ENCODE measurements at places on chromosomes 1 and 21.

GRCh38 chr1:245348626-245349025, 193.8 kb downstream of the KIF26B start:
- DNase-seq = no peak

GRCh38 chr1:114104949-114105348, 48.7 kb downstream of the SYT6 start:
- no peak for DNase-seq

DNA sequence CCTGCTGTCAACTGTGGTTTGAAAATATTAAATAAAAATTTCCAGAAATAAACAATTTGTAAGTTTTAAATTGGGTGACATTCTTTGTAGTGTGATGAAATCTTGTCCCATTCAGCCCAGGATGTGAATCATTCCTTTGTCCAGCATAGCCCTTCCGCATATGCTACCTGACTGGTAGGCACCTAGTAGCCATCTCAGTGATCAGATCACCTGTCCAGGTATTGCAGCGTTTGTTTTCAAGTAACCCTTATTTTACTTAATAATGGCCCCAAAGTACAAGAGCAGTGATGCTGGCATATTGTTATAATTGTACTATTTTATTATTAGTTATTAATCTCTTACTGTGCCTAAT, 351.6 kb upstream of the B3GALT2 start:
- no peak for DNase-seq

DNA sequence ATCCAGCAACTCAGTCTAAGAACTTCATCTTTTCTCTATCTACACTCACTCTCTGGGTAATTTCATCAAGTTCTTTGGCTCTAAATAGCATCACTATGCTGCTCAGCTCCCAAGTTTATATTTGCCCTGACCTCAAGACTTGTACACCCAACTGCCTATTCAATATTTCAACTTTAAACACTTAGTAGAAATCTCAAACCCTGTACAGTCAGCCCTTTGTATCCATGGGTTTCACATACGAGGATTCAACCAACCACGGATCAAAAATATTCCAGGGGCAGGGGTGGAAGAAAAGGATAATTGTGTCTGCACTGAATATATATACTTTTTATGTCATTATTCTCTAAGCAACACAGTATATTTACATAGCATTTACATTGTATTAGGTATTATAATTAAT, 13.9 kb downstream of the ASH1L start:
- DNase-seq = no peak

DNA sequence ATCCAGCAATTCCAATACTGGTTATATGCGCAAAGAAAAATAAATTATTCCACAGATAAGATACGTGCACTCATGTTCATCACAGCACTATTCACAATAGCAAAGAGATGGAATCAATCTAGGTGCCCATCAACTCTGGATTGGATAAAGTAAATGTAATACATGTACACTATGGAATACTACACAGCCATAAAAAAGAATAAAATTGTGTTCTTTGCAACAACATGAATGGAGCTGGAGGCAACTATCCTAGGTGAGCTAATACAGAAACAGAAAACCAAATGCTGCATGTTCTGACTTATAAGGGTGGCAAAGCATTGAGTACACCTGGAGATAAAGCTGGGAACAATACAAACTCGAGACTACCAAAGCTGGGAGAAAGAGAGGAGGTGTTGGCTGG, 787.3 kb downstream of the KCNT2 start:
- DNase-seq = no peak

GRCh38 chr1:173827611-173828010, 2.9 kb upstream of the CENPL start:
- no peak for DNase-seq

DNA sequence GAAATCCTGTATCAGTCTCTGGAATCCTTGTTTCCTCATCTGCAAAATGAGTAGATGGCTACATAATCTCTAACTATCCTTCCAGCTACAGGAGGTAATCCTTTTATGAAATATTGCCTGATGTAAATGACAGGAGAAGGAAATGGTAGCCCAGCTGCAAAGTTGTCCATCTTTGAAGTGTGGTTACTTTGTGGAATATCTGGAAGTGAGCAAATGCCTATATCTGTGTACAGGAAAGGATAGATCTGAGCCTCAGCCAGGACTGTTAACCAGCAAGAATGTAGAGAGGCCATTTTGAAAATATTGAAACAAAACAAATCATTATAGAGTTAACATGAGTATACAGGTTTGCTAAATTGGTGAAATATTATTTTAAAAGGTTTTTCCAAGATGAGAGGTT, 74.8 kb upstream of the BMP8A start:
- DNase-seq = no peak

GRCh38 chr1:10242811-10243210, 32.4 kb downstream of the KIF1B start:
- no peak for DNase-seq

GRCh38 chr1:183323849-183324683, 94.1 kb downstream of the NMNAT2 start:
- no peak for DNase-seq

GRCh38 chr1:153032677-153033308, 1.8 kb downstream of the SPRR1B start:
- no peak for DNase-seq

GRCh38 chr1:107196973-107197562, 56.2 kb downstream of the NTNG1 start:
- DNase-seq = peak; percentile 61

DNA sequence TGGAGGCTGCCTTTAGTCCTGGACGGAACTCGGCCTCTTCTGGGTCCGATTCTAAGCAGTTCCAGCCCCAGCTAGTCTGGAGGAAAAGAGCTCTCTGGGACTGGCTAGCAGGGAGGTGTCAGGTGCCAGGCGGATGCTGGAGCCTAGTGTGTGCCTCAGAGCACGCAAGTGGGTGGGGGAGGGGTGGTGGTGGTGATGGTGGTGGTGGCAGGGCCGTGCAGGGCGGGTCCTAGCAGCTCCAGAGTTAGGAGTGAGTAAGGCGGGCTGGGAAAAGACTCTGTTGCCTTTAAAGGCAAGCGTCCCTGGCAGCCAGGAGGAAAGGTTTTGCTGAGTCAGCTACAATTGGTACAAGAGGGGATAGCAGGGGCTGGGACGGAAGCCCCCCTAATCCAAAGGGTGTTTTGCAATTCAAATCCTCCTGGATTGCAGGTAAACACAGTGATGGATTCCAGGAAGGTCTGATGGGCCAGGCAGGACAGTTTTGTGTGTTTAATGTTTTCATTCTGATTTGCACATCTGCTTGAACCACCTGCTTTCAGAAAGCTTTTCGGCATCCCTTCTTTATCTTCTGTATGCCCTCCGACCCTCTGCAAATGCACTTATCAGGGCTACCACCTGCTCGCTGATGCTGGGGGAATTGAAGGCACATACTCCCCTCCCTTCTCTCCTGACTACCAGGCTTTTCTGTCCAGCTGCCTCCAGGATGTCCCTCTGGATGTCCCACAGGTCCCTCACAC, 4.1 kb upstream of the SLC2A1 start:
- DNase-seq = no peak

- no peak for DNase-seq
These were observed 996 bp upstream of the SH3BGRL3 start for GRCh38 chr1:26278724-26279455.

DNA sequence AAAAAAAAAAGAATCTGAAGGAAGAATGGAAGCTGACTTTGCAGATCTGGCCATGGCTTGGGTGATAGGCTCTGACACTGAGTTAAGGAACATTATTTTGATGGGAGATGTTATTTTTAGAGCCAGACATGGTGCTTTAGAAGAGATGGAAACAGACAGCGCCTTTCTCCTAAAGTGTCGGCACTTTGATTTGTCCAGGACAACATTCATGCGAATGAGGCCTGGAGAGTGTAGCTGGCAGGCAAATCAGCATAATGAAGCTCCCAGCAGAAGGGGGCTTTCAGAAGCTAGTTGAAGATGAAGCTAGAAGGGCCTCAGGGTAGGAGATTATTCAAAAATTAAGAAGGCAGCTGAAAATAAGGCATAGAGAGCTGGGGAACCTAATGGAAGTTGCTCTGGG, 397.7 kb downstream of the RWDD3 start:
- no peak for DNase-seq

DNA sequence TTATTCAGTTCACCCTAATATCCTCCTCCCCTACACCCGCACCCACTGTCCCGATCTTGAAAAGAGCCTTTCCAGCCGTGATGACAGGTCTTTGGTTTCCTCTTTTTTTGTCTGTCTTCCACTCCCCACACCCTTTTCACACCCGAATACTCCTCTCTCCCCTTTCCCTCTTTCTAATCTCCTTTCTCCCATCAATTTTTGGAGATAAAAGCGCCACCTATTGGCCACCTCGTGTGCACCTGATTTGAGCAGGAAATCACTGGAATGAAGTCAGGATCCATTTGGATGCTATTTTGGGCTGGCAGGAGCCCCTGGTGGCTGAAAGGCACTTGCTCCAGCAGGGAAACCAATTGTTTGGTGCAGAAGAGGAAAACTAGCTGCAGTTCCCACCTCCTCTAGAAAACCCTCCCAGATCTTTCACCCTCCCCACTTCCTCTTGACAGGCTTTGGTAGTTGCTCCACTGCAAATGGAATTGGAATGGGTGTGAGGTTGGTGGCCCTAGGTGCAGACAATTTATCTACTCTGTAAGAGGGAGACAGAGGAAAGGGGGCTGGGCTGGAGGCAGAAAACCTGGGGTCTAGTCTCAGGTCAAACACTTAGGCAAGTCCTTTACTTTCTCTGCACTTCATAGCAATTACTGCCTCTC, 8.4 kb downstream of the FOXE3 start:
- no peak for DNase-seq

- DNase-seq = no peak
These were observed 24.8 kb upstream of the GBP6 start for GRCh38 chr1:89339039-89339438.

- DNase-seq = no peak
These were observed 41.8 kb downstream of the CHRM3 start for GRCh38 chr1:239428120-239428710.

GRCh38 chr1:222529181-222529580, 18.7 kb downstream of the HHIPL2 start:
- DNase-seq = no peak

DNA sequence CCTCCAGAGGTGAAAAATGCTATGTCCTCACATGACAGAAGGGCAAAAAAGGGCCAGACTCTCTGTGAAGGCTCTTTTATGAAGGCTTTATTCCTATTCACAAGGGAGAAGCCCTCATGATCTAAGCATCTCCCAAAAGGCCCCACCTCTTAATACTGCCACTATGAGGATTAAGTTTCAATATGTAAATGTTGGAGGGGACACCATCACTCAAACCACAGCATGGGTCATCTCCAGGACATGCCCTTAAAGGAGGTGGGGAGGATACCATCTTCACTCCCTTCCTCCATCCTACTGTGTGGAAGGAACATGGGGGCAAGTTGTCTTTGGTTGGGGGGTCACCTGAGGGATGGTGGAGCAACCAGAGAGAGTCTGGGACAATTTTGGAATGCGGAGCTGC, 170.1 kb downstream of the TRIM33 start:
- no peak for DNase-seq

GRCh38 chr1:57164584-57164983, 198.8 kb upstream of the C8B start:
- no peak for DNase-seq

- DNase-seq = no peak
These were observed 151.9 kb downstream of the CASZ1 start for GRCh38 chr1:10644307-10645128.

- DNase-seq = no peak
These were observed 221.8 kb downstream of the TTLL7 start for GRCh38 chr1:83776913-83777757.

DNA sequence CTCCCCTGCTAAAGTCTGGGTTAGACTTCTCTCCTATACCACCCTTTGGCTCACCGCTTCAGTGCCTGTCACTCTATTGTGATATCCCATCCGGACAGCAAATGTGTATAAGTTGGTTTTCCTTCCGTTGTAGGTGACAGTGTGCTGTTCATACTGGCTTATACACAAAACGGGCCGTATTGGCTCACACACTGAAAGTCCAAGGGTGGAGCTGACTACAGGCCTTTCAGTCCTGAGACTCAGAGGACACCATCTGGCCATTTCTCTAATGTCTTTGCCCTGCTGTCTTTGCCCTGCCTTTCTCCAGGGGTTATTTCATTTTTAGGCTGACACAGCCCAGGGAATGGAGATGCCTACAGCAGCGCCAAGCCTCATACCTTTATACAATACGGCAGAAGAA, 90.7 kb downstream of the URB2 start:
- DNase-seq = no peak

DNA sequence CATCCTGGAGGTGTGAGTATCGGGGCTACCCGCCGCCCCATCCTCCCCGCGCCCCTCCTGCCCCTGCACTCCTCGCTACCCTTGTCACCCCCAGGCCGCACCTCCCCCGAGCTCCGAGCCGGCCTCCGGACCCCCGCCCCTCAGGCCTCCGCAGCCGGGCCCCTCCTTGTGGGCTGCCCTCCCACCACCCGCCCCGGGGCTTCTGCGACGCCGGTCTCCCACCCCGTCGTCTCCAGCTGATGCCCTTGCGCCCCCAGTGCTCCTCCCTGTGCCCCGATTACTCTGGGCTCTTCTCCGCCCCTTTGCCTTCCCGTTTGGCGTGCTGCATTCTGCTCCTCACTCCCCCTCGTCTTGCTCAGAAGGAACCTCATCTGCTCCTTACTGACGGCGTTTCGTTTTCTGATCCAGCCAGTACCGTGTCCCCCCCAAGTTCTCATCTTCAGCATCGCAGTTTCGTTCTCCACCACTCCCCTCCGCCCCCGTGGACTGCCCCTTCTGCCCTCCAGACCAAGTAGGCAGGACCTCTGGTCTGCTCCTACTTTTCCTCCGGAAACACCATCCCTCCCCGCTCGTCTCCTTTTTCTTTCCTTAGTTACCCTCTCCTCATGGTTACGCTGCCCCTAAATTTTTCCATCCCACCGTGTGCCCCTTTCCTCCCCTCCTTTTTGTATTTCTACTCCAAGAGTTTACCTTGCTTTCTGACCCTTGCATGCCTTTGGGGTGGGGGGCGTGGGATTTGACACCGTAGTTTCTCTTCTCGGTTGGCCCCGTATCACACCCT, 841 bp downstream of the SNX27 start:
- no peak for DNase-seq

GRCh38 chr1:84272401-84272800, 29.1 kb upstream of the SAMD13 start:
- no peak for DNase-seq

DNA sequence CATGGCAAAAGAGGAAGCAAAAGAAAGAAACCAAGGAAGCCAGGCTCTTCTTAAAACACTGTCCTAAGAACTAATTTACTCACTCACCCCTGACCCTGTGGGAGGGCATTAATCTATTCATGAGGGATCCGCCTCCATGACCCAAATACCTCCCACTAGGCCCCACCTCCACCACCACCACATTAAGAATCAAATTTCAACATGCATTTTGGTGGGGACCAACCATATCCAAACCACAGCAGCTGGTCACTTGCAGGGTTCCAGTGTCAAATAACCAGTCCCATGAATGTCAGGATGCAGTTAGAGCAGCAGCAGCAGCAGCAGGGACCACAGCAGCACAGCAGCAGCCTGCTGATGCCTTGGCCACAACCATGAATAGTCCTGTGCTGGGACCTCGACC, 83.8 kb downstream of the ZC3H11B start:
- DNase-seq = no peak

GRCh38 chr1:151708891-151709290, 7.7 kb downstream of the CELF3 start:
- no peak for DNase-seq

GRCh38 chr1:27372808-27373690, 1.6 kb downstream of the FCN3 start:
- DNase-seq = no peak

All from GM12864 (cell line).